ENCODE measurements at places on chromosomes 7 and 10. TPM values are rescaled to one million over a fixed set of nuclear protein-coding genes. Genes with fewer than 3 reads are reported as not detected.

The NEUROD6 gene
- total RNA-seq: not detected

The RELN gene
- total RNA-seq: 0.44 TPM

The LRRC61 gene
- total RNA-seq: 27.7 TPM

GRCh38 chr10:79222186-79222585 is 125.1 kb upstream of the PPIF start:
- H3K4me1 ChIP-seq: peaks cover 40% of the 10 kb centered on the region
- no peaks in the 10 kb centered on the region for H3K36me3 ChIP-seq
- no peaks in the 10 kb centered on the region for H3K27me3 ChIP-seq
- no peak overlapping the region for H3K27ac ChIP-seq
- no peak overlapping the region for H3K4me3 ChIP-seq

The DPCD gene
- 23.8 TPM for total RNA-seq

GRCh38 chr7:101177644-101178043 is 2.4 kb downstream of the NAT16 start:
- DNase-seq: no peak
- H3K4me3 ChIP-seq: no peak overlapping the region
- H3K36me3 ChIP-seq: no peaks in the 10 kb centered on the region
- H3K27ac ChIP-seq: no peak overlapping the region
- peaks cover 25% of the 10 kb centered on the region for H3K4me1 ChIP-seq

DNA sequence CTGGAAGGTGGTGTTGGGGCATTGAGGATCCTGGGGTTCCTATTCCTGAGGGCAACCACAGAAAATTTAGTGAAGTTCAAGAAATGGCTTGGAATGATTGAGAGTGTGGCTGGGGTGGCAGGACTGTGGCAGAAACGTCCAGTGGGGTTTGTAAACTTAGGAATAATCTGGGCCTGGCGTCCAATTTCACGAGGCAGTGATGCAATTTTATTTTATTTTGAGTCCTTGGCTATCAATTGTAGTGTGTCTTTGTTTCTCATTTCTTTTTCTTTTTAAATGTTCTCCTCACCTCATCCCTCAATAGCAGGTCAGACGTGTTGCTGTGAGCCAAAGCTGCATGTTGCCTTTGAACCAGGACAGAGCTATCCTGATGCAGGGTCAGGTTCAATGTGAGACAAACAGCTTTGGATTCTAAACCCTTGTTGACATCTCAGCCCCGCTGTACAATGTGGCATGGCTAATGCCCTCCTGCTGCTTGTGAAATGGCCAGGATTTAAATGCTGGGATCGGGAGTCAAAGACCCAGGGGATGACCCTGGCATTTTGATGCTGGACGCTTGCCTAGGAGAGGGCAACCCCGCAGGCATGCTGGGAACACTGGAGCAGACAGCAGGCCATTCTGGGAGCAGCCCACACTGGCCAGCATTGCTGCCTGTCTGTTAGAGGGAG is 64.8 kb downstream of the RBM20 start:
- H3K36me3 ChIP-seq: no peaks in the 10 kb centered on the region
- no peak overlapping the region for H3K4me3 ChIP-seq
- no peak overlapping the region for H3K27ac ChIP-seq
- no peak for DNase-seq

DNA sequence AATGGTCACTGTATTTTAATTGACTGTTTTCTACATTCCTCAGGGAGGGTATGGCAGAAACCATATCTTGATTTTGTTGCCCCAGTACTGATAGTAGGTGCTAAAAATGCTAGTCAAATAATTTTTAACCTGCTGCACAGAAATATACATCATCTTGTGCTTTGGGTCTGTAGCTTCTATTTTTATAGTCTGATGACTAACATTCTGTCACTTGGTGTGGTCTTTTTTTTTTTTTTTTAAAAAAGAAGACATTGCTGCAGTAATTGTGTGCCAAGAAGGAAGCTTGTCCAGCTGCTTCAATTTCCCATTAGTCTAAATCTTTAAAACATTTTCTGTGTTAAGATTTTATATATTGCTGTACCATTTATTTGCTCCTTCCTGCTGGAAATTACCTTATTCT is 83.6 kb downstream of the ICA1 start:
- peaks cover 36% of the 10 kb centered on the region for H3K4me1 ChIP-seq
- no peak overlapping the region for H3K4me3 ChIP-seq
- no peak for DNase-seq
- peak overlapping the region; percentile 3 for H3K27ac ChIP-seq
- no peaks in the 10 kb centered on the region for H3K27me3 ChIP-seq

GRCh38 chr10:7157091-7157490 is 253.7 kb downstream of the SFMBT2 start:
- H3K27ac ChIP-seq: no peak overlapping the region
- no peak for DNase-seq
- H3K27me3 ChIP-seq: 0 out of 2 replicates have a peak, but pooled peaks cover 2% of the 10 kb centered on the region
- peaks cover 19% of the 10 kb centered on the region for H3K36me3 ChIP-seq

- no peak overlapping the region for H3K4me3 ChIP-seq
- no peaks in the 10 kb centered on the region for H3K27me3 ChIP-seq
- H3K36me3 ChIP-seq: peaks cover 61% of the 10 kb centered on the region
- no peak for DNase-seq
- H3K4me1 ChIP-seq: peaks cover 2% of the 10 kb centered on the region
Observed at GRCh38 chr7:157233677-157234076, 95.0 kb downstream of the UBE3C start.

GRCh38 chr10:14063531-14064285 is 267.0 kb downstream of the FRMD4A start:
- no peak overlapping the region for H3K27ac ChIP-seq
- no peaks in the 10 kb centered on the region for H3K4me1 ChIP-seq
- DNase-seq: no peak
- H3K4me3 ChIP-seq: no peak overlapping the region

The ELOVL3 gene
- 0.17 TPM for total RNA-seq

The CASP2 gene
- total RNA-seq: 35.4 TPM

- H3K27ac ChIP-seq: no peak overlapping the region
- H3K4me3 ChIP-seq: no peak overlapping the region
- no peaks in the 10 kb centered on the region for H3K36me3 ChIP-seq
- peaks cover 71% of the 10 kb centered on the region for H3K4me1 ChIP-seq
Observed at GRCh38 chr10:63717027-63717715, 196.0 kb downstream of the REEP3 start.

The AP4M1 gene
- total RNA-seq: 16.9 TPM

GRCh38 chr10:31215052-31215451 is 104.0 kb upstream of the ZEB1 start:
- no peaks in the 10 kb centered on the region for H3K27me3 ChIP-seq
- no peak for DNase-seq
- H3K4me1 ChIP-seq: no peaks in the 10 kb centered on the region
- H3K36me3 ChIP-seq: no peaks in the 10 kb centered on the region
- H3K27ac ChIP-seq: no peak overlapping the region

DNA sequence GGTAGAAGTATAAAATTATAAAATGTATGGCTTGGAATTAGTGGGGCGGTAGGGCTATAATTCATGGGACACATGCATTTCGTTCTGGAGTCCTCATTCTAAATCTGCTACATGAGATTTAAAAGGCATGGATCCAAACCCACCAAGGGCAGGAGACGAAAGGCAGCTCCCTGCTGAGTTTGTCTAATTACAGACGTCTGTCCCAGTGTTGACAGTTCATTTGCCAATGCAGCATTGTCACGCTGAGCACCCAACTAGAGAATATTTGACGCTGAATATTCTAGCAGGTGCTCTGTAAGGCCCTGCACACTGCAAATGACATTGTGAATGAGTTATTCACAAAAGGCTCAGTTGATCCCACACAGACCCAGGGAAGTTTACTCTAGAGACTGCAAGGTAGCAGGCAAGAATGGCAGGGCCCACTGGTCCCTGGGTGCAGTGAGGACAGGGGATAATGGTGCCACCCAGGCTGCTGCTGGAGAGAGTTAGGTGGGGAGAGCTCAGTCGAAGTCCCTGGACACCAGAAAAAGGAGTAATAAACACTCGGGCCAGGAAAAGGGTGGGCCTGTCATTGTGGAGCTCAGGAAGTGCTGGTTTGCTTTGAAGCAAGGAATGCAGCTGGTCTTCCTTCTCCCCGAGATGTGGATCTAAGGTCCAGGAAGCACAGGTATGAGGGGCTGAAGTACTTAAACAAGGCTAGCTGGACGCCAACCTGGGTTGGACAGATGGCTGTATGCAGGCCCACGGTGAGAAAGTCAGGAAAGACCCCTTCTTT is 75.0 kb upstream of the JCAD start:
- peaks cover 4% of the 10 kb centered on the region for H3K4me1 ChIP-seq
- H3K36me3 ChIP-seq: no peaks in the 10 kb centered on the region

- H3K27me3 ChIP-seq: no peaks in the 10 kb centered on the region
- H3K27ac ChIP-seq: peak overlapping the region; percentile 95
- H3K36me3 ChIP-seq: peaks cover 6% of the 10 kb centered on the region
- DNase-seq: no peak
- H3K4me1 ChIP-seq: peaks cover 44% of the 10 kb centered on the region
Observed at GRCh38 chr10:31864834-31865518, 63.7 kb downstream of the ARHGAP12 start.

DNA sequence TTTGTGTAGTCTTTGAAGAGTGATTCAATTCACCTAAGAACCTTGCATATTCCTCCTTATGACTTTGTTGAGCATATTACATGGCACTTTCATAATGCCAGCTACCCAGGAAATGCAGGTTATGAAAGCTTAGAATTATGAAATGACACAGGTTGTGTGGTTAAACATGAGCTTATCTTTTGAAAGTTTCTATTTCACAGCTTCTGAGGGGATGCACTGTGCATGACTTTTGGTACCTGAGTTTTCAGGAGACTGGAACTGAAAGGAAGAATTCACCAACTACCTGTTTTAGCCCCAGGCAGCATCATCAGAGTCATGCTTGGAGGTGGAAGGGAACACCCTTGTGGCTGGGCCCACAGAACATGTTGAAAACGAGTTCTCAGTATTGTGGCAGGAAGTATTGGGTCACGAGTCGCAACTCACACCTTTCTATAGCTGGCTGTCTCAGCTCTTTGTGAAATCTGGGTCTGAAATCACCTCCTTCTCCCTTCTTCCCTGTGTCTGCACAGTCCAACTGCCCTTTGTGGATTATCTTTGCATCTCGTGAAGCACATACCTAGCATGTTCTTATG is 228.2 kb downstream of the PTEN start:
- no peaks in the 10 kb centered on the region for H3K36me3 ChIP-seq
- H3K27ac ChIP-seq: no peak overlapping the region
- no peaks in the 10 kb centered on the region for H3K4me1 ChIP-seq
- H3K27me3 ChIP-seq: no peaks in the 10 kb centered on the region
- DNase-seq: no peak

The CRYGN gene
- total RNA-seq: 1.6 TPM

DNA sequence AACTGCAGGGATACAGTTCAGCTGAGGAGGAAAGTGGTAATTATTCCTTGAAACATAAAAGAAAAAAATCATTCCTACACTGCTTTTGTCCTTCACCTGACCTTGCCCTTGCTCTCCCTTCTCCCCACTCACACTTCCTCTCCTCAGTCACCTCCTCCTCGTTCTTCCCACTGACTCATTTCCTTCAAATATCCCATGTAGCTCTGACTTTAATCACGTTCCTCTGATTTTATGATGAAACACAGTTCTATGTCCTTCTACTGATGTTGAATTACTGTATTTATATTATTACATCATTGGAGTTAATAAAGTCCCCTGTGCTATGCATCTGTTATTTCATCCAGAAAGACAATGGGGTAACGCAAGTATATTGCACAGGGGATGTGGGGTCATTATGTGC is 575.6 kb downstream of the POM121L12 start:
- H3K4me1 ChIP-seq: peaks cover 16% of the 10 kb centered on the region
- DNase-seq: no peak
- H3K27me3 ChIP-seq: no peaks in the 10 kb centered on the region
- H3K4me3 ChIP-seq: no peak overlapping the region
- no peak overlapping the region for H3K27ac ChIP-seq

GRCh38 chr7:125326666-125327255 is 397.1 kb upstream of the POT1 start:
- no peaks in the 10 kb centered on the region for H3K36me3 ChIP-seq
- DNase-seq: no peak
- no peak overlapping the region for H3K4me3 ChIP-seq
- H3K4me1 ChIP-seq: peaks cover 5% of the 10 kb centered on the region
- no peaks in the 10 kb centered on the region for H3K27me3 ChIP-seq

DNA sequence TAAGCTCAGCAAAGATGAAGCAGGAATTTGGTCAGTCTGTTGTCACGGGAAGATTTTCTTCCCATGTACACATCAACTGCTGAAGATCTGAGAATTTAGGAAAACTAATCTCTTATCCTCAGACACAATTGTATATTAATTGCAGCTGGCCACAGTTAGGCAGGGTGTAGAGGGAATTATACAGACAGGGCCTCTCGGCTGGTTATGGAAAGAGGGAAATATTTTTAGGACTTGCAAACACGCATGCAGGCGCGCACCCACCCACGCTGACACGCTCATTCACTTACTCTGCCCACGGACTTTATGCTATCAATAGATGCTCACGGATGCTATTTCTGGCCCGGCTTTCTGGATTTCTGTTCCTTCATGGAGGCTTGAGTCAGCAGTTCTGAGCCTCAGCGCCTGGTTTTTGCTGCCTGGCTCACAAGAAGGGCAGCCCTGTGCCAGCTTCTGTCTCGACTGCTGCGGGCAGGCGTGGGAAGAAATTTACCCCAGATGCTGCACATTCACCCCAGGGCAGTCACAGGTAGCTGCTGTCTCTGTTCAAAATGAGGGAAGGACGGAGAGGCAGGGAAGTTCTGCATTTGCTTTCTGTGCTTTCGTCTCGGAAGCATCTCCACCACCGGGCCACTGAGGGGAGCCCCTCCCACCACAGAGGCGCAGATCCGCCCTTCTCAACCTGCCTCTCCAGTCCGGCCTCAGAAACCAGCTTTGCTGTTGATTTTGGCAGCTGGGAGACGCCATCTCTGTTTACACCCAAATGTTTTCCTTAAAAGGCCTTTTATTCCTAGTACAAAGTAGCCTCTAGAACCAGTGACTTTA is 116.3 kb upstream of the BTBD16 start:
- peak overlapping the region; percentile 41 for H3K27ac ChIP-seq
- peaks cover 49% of the 10 kb centered on the region for H3K4me1 ChIP-seq
- no peaks in the 10 kb centered on the region for H3K27me3 ChIP-seq
- H3K4me3 ChIP-seq: no peak overlapping the region
- no peaks in the 10 kb centered on the region for H3K36me3 ChIP-seq

GRCh38 chr10:114042895-114043531 is 653 bp upstream of the ADRB1 start:
- peak overlapping the region; percentile 73 for H3K4me3 ChIP-seq
- peak; percentile 64 for DNase-seq
- peaks cover 11% of the 10 kb centered on the region for H3K4me1 ChIP-seq
- peaks cover 77% of the 10 kb centered on the region for H3K27me3 ChIP-seq
- H3K36me3 ChIP-seq: no peaks in the 10 kb centered on the region

The TPST1 gene
- 16.8 TPM for total RNA-seq

The KIF11 gene
- 55.7 TPM for total RNA-seq

DNA sequence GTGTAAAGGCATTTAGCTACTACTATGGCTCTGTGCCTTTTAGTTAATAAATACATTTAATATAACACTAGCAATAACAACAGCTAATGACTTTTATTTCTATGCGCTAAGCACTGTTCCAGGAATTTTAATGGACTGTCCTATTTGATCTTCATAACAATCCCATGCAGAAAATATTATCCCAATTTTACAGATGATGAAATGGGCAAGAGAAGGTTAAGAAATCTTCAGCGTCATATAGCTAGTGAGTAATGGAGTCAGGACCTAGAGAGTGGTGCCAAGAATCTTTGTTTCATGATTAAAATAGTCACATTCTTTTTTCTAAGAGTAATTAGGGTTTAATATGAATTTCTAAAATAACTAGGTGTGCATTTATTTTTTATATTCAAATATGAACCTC is 32.4 kb downstream of the ACTA2 start:
- no peak overlapping the region for H3K4me3 ChIP-seq
- no peaks in the 10 kb centered on the region for H3K27me3 ChIP-seq
- H3K36me3 ChIP-seq: no peaks in the 10 kb centered on the region
- no peak overlapping the region for H3K27ac ChIP-seq
- no peaks in the 10 kb centered on the region for H3K4me1 ChIP-seq
